ENCODE measurements at places on chromosomes 7 and 10.

DNA sequence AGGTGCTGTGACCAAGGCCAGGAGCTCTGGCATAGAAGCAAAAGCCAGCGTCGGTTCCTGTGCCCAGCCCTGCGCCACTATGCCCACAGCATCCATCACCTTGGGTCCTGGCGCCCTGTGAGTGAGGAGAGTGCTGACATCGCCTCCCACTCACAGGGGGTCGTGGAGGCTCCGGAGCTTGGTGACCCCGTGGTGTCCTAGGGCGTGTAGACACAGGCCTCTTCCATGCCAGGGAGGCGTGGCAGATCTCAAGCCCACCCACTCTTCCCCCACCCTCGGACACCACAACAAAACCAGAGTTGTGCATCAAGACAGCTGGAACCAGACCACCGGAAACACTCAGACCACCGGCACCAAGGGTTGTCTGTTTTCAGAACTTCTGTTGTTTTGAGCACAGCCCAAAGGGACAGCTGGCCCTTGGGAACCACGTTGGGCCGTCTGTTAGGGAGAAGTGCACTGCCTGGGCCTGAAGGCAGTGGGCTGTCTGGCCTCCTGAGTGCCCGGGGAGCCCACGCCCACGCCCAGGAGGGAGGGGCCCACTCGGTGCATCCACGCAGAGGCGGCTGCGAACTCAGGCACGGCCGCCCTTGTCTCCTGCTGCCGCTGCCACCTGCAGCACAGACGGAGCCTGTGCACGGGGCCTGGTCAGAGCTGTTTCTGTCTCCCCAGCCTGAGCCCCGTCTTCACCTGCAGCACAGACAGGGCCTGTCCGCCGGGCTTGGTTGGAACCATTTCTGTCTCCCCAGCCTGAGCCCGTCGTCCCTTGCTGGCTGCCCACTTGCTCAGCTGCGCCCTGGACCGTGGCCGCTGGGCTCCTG is 106.3 kb downstream of the INPP5A start:
- DNase-seq = no peak

GRCh38 chr7:88243345-88243909 is 23.6 kb upstream of the SRI start:
- DNase-seq = no peak

DNA sequence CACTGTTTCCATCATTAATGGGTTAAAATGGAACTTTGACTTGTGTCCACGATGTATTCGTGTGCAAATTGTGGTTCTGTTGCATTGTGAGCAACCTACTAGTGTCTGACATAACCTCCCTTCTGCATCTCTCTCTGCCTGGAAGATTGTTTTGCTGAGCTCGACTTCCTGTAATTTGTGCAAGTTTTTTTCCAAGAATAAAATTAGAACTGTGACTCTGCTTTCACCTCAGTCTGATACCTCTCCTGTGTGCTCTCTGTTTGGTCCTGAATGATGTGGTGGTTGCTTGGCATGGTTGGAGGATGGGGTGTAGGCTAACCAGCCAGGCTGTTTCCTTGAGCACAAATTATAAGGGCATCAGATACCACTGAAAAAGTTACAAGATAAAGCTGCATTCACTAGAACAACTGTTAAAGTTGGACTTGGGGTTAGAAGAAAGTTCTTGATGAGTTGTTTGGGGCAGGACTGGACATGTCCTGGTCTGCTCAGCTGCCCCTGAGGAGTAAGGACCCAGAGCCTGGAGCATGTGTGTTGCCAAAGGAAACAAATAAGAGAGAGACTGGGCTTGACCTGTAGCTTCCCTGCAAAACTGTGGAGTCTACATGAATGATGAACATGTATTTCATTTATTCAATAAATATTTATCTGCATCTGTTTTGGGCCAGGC is 1.9 kb upstream of the VOPP1 start:
- no peak for DNase-seq

DNA sequence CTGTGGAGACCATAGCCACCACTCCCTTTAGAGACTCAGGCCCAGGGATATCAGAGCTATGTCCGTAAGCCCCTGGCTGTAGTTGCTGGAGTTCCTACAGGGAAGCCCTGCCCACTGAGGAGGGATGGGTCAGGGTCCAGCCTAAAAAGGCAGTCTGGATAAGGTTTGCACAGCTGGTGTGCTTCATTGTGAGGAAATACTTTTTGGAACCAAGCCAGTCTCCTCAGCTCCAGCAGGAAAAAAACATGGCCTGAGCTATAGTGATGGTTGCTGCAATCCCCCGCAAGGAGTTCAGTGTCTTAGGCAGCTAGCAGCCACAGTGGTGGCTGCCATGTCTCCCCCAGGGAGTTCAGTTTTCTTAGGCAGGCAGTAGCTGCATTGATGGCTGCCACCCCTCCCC is 52.6 kb upstream of the CYP2C8 start:
- no peak for DNase-seq

DNA sequence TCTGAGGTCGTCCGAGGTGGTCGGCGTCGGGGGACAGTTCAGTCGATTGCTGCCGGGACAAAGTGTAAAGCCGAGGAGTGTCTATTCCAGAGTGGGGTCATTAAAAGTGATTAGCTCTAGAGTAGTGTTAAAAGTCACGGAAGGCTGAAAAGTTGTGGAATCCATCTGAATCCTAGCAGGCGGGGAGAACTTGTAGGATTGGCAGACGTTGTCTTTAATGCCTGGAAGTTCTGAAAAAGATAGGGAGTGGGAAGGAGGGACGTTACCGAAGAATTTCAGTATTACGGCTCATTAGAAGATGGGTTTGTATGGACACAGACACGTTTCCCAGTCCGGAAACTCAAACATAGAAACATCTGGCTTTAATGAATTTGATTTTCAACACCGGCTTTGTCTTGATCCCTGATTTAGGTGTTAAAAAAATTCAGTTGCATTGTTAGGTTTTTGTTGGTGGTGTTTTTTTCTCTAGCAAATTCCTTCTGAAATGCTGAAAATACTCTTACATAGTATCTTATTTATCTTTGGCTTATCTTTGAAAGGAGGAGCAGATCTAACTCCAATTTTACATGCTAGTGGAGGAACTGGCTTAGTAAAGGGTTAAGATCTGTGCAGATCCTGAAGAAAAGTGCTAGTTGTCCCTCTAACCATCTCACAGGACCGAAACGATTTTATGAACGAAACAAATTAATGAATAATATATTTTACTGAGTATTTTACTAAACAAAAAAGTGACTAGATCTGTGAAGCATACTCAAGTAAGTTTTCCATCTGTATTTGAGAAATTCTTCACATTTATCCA is 900 bp downstream of the MKLN1 start:
- no peak for DNase-seq

DNA sequence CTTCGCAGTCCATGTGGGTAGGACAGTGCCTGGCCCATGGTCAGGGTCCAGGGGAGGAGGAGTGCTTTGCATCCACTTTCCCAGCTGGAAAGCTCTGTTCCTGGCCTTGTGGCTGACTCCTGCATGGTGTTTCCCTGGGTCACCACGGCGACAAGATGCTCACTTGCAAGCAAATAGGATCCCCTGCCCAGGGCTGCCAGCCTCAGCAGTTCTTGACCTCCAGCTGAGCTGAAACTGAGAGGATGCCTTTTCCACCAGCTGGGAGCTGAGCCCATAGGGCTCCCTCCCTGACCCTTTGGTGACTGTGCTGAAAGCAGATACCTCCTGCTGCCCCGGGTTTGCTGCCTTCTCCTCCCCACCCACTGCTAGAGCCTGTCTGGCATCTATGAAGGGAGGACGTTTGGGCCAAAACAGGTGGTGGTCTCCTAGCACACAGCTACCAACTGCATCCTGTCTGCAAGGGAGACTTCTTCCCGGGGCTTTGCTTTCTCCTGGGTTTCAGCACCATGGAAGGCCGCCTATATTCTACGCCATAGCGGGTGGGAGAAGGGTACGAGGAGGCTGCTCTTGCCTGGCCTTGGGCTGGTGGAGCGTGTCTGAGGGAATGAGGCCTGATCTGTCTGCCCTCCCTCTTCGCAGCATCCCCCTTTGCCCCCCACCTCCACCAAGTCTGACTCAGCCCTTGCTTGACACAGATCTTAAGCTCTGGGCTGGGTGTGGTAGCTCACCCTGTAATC is 34.4 kb downstream of the UBTD1 start:
- no peak for DNase-seq

DNA sequence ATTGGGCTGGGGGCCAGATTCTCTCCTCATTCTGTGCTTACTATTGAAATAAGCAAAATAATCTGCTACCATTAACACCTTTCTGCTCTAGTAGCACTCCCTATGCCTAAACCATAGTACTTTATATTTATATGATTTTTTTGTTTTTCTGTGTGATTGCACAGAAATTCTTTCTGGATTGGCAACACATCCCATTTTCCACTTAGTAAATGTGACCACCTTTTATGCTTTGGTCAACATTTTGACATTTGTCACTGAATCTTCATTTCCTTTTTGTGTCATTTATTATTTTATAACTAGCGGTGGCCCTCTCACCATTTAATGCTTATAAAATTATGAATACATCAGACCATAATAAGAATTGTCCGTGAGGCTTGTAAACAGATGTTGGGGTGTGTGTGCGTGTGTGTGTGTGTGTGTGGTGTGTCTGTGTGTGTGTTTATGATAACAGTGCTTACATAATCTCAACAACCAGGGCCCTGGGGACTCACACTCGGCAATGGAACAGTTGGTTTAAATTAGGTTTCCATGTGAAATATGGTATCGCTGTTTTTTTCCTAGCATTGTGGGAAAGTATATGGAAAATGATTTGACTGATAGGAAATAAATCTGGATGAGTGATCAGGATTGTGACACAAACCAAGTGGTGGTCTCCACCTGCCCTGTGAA is 138.9 kb downstream of the NOC3L start:
- DNase-seq = no peak

- DNase-seq = no peak
Observed at GRCh38 chr10:89615824-89616223, 29.2 kb downstream of the PANK1 start.

- DNase-seq = peak; percentile 15
Observed at GRCh38 chr10:63157845-63158624, 24.9 kb downstream of the NRBF2 start.

DNA sequence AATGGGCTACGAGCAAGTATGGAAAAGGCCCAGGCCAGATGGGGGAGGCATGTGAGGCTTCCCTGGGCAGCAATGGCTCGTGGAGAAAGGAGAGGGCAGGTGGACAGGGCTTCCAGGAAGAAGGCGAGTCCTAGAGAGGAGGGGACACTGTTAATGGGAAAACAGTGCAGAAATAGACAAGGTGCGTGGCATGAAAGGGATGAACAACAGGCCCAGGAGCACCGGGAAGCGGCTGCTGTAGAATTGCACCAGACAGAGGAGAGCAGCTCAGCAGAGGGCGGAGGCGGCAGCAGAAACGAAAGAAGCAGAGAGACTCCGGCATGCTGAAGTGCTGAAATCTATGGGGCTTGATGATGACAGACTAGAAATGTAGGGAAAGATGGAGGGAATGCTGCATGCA is 102.1 kb downstream of the PIP4K2A start:
- DNase-seq = no peak

GRCh38 chr7:135557455-135558336 is at the start of gene NUP205:
NUP205 (plus strand) TSS chr7:135557917; CDS start chr7:135557945, 28 bp downstream.
- DNase-seq = peak; percentile 87

DNA sequence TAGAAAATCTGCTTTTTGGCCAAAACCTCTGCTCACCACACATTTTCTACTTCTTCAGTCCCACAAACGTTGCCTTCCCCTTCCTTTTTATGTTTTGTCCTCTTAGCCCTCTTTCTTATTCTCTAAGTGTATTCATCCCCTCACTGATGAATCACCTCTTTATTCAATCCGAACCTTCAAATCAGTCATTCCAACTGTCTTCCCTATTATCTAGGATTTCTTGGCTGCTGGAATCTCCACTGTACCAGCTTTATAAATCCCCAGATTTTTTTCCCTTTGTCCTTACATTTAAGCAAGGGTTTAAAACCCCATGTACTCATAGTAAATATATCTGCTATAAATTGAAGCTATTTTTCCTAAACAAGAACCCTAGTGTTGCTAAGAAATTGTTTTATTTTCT is 176.9 kb downstream of the SEMA3A start:
- no peak for DNase-seq

DNA sequence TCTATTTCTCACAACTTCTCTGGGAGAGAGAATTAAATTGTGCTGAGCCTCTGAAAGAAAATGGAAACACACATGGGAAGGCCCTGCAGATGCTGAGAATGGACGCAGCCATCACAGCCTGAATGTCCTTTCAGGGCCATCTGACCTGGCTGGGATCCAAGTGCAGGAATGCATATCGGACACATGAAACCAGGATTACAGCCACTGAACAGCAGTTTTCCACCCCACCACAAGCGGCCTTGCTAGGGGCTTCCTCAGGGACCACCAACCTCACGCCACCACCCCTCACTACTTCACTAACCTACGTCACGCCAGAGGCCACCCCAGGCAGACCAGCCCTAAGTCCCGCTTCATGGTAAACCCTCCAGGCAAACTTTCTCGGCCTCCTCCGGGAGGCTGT is 103.3 kb downstream of the DIP2C start:
- DNase-seq = no peak

DNA sequence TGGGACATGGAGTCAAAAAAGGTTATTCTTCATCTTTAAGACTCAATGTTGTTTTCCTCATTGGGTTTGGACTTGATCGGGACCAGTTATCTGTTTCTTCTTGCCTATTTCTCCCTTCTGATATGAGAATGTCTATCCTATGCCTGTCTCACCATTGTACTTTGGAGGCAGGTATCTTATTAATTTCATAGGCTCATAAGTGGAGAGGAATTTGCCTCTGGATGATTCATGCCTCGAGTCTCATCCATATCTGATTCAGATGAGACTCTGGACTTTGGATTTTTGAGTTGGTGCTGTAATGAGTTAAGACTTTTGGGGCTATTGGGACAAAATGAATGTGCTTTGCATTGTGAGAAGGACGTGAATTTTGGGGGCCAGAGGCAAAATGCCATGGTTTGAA is 36.2 kb upstream of the CCDC7 start:
- DNase-seq = no peak

GRCh38 chr10:69451784-69452251 is 553 bp downstream of the TSPAN15 start:
- no peak for DNase-seq

DNA sequence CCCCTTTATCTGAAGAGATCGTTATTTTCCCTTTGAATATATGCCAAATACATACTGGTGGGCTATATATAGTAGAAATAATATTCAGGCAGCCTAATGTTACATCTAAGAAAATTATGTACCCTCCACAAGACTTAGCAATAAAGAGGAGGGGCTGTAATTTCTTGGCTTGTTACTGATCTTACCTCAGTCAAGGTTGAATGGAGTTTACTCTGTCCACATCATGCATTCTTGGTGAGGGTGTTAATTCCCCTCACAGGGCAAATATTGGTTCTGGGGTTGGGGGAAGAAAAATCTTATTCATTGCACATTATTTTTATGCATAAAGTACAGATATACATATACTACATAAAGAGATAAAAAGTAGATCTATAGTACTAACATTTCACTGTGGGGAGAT is 145.8 kb upstream of the ANK3 start:
- no peak for DNase-seq
